ENCODE measurements at places on chromosomes 16 and 17.

DNA sequence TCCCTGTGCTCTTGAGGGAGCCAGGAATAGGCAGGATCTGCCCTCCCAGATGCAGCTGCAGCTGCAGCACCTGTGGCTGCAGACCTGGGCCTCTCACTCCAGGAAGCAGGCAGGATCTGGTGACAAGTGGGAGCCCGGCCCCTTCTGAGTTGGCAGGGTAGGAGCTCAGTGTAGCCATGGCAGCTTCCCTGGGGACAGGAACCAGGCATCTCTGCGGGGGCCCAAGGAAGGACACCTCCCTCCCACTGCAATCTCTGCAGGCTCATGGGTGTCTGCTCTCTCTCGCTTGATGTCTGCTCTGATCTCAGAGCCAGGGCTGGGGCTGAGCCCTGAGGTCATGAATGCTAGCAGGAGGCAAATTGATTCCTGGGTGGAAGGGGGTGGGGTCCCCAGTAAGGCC lies 592.5 kb upstream of the CA10 start:
- H3K27ac ChIP-seq, result no peak overlapping the region
- ATAC-seq, result no peak
- no peak overlapping the region for H3K4me3 ChIP-seq
- no peaks in the 10 kb centered on the region for H3K4me1 ChIP-seq
- H3K36me3 ChIP-seq, result no peaks in the 10 kb centered on the region

- no peak for ATAC-seq
- H3K4me3 ChIP-seq, result no peak overlapping the region
- H3K27me3 ChIP-seq, result peaks cover 95% of the 10 kb centered on the region
- H3K4me1 ChIP-seq, result peaks cover 23% of the 10 kb centered on the region
- no peaks in the 10 kb centered on the region for H3K36me3 ChIP-seq
These were observed 1.5 kb downstream of the SLC13A5 start for GRCh38 chr17:6711681-6712057.

- no peaks in the 10 kb centered on the region for H3K36me3 ChIP-seq
- ATAC-seq, result no peak
- H3K27me3 ChIP-seq, result no peaks in the 10 kb centered on the region
- H3K27ac ChIP-seq, result no peak overlapping the region
- H3K4me3 ChIP-seq, result no peak overlapping the region
- no peaks in the 10 kb centered on the region for H3K4me1 ChIP-seq
These were observed 63.3 kb upstream of the KCNJ16 start for GRCh38 chr17:70011750-70012149.

DNA sequence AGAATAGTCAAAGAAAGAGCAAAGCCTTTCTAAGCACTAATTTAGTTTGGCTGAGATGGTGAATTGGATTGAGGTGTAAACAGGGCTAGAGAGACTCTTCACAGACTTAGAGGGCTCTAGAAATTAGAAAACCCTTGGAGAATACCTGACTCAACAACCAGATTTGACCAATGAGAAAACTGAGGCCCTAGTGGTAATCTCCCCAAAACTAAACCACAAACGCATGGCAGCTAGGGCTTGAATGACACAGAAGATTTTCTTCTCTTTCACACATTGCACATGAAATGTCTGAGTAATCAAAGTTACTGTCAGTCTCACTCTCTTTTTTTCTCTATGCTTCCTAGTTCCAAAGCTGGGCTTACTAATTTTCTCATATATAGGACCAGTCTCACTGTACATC lies 314.5 kb upstream of the KCNJ16 start:
- H3K27ac ChIP-seq, result no peak overlapping the region
- H3K27me3 ChIP-seq, result no peaks in the 10 kb centered on the region
- no peaks in the 10 kb centered on the region for H3K4me1 ChIP-seq
- no peak overlapping the region for H3K4me3 ChIP-seq
- no peaks in the 10 kb centered on the region for H3K36me3 ChIP-seq

DNA sequence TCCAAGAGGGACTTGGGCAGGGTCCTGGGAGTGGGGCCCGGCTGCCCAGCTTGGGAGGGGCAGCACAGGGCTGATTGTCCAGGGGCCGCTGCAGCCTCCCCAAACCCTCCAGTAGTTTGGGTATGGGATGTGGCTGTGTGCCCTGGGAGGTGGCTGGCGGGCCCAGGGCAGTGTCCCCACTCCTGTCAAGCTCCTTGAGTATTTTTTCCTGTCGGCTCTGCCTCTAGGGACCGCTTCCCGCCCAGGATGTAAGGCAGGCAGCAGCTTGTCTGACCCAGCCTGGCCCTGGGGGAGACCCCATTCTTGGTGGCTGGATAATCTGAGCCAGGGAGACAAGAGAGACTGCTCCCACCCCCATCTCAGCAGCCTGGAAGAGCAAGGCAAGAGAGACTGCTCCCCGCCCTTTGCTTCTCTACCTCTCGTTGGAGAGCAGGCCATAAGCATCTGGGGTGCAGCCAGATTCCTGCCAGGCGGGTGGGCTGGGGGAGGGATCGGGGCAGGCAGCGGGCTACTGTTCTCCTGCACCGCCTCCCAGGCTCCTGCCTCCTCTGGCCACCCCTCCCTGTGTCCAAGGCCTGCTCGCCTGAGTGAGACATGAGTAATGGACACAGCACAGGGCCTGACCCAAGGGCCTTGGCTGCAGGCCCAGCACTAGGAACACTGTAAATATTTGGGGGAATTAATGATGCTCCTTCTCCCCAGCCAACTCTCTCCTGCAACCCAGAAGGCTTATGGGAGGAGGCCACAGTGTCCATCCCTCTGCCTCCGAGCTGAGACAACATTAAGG lies 18.4 kb upstream of the ITGA3 start:
- no peak overlapping the region for H3K4me3 ChIP-seq
- H3K27me3 ChIP-seq, result peaks cover 10% of the 10 kb centered on the region
- ATAC-seq, result no peak

GRCh38 chr17:4861052-4861451 lies 27.9 kb downstream of the MINK1 start:
- H3K27ac ChIP-seq, result no peak overlapping the region
- no peak for ATAC-seq
- H3K36me3 ChIP-seq, result peaks cover 18% of the 10 kb centered on the region

- no peaks in the 10 kb centered on the region for H3K36me3 ChIP-seq
- no peak for ATAC-seq
- no peaks in the 10 kb centered on the region for H3K27me3 ChIP-seq
- H3K27ac ChIP-seq, result no peak overlapping the region
- no peaks in the 10 kb centered on the region for H3K4me1 ChIP-seq
These were observed 246.6 kb upstream of the DYNLRB2 start for GRCh38 chr16:80294172-80294571.

- no peak for ATAC-seq
- H3K27me3 ChIP-seq, result peaks cover 39% of the 10 kb centered on the region
- no peaks in the 10 kb centered on the region for H3K36me3 ChIP-seq
- peak overlapping the region; percentile 50 for H3K4me3 ChIP-seq
These were observed 31.4 kb upstream of the RPH3AL start for GRCh38 chr17:383771-384621.

- H3K4me1 ChIP-seq, result no peaks in the 10 kb centered on the region
- ATAC-seq, result no peak
- H3K27ac ChIP-seq, result no peak overlapping the region
- H3K4me3 ChIP-seq, result no peak overlapping the region
These were observed 490.3 kb downstream of the MAF start for GRCh38 chr16:79110242-79110641.

DNA sequence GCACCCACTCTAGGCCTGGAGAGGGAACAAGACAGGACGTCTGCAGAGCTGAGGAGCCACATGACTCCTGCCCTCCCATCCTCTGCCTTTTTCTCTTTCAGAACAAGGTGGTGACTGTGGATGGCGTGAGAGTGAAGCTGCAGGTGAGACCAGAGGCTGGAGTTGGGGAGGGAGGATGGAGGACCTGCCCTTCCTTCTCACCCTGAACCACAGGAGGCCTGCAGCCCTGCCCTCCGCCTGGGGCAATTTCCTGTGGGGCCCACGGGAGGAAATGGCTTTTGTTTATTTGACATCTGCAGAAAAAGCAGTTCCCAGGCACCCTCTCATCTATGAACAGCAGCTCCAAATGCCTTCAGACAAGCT lies 5.1 kb downstream of the RAB37 start:
- H3K4me3 ChIP-seq, result peak overlapping the region; percentile 30
- ATAC-seq, result peak; percentile 82
- no peaks in the 10 kb centered on the region for H3K27me3 ChIP-seq
- peak overlapping the region; percentile 74 for H3K27ac ChIP-seq
- no peaks in the 10 kb centered on the region for H3K36me3 ChIP-seq
